CD14-positive monocyte (primary cell): ENCODE measurements at places on chromosomes 5 and 9. TPM values are rescaled to one million over a fixed set of nuclear protein-coding genes. Genes with fewer than 3 reads are reported as not detected.

DNA sequence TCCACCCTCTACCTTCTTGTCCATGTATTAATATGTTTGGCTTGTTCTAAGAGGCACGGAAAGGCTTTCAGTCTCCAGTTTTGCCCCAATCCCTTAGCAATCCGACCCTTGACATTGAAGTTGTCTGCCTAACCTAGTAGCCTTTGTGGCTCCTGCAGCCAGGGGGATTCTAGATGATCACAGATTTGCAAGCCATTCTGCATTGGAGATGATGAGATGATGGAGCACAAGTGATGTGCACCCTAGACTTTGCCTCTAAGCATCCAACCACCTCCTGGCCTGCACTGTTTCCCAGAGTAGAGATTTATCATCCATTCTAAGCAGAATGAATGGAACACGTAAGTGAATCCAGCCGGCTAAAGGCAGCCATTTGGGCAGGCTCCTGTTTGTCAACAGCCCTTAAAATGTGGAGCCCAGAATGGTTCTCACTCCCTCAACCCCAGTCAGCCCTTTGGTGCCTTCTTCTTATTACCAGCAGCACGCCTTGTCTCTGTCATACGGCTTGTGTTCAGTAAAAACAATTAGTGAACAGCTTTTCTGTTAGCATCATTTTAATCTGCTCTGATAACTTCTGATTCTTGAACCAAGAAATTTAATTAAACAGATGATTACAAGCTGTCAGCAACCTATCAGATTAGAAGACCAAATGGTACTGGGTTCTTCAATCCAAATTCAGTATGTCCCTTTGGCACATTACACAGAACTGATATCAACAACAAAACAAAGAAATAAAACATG, 5.7 kb upstream of the TRAF1 start:
- no peak for DNase-seq

DNA sequence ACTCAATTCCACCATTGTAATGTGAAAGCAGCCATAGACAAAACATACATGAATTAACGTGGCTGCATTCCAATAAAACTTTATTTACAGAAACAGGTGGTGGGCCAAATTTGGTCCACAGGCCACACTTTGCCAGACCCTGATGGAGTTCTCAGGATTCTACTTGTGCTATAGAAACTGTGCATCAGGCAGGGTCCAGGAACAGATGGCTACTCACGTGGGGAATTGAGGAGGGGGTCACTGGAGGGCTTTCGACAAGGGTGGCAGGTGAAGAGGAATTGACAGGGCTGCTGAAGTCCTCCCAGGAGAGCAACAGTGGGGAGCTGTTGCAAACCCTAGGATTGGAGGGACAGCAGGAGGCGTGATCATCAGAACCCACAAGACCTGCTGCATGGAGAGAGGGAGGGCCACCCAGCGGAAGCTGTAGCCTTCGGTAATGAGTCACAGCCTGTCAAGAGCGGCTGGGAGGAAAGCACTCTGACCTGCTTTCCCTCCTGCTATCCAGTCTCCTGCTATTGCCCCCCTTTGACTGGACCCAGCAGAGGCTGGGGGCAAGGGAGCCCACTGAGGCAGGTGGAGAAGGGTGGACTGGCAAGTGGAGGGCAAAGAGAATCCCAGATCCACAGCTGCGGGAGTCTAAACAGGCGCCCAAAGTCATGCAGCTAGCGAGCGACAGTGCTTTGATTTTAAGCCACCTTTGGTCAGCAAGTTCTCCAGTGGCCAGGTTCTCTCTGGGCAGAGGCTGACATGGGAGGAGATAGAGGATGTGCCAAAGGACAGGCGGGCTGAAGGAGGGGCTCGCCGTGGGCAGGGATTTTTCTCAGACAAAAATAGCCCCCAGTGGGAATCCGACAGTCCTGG, 138.3 kb upstream of the SMIM23 start:
- DNase-seq = peak; percentile 17

GRCh38 chr9:91131433-91131839, 230.3 kb downstream of the AUH start:
- DNase-seq = peak; percentile 84

- DNase-seq = no peak
Observed at GRCh38 chr5:86625148-86625547, 7.4 kb downstream of the COX7C start.

Gene ASS1
- polyA plus RNA-seq = not detected

Gene RFESD
- polyA plus RNA-seq = 1.4 TPM

- DNase-seq = no peak
Observed at GRCh38 chr5:158943057-158943456, 156.7 kb downstream of the EBF1 start.

DNA sequence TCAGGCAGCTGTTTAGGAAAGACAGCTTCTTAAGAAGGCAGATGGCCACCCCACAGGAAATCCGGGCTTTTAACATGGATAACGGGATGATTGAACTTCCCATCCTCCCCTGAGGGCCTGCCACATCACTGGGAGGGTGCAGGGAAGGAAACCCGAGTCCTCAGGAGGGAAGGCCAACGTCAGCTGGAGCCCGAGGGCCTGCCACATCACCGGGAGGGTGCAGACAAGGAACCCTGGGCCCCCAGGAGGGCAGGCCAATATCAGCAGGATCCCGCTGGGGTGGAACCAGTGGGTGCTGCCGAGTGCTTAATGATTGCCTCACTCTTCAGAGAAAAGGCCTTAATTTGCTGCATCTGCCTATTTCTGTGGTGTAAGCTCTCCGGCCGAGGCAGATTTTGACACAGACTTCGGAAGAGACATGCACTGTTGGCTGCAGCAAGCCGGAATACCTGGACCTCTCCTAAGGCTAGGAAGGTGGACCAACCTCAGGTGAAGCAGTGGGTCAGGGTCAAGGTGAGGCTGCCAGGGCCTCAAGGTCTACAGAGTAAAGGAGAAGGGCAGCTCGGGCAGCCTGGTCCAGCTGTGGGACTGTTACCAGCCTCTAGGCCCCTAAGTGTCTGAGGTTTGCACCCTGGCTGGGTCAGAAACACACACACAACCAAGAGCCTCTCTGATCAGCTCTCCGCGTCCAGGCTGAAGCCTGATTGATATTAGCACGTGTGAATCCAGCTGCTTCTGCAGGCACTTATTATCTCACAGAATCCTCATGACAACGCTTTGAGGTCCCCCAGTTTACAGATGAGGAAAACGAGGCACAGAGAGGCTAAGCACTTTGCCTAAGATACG, 14.8 kb upstream of the COL5A1 start:
- no peak for DNase-seq

DNA sequence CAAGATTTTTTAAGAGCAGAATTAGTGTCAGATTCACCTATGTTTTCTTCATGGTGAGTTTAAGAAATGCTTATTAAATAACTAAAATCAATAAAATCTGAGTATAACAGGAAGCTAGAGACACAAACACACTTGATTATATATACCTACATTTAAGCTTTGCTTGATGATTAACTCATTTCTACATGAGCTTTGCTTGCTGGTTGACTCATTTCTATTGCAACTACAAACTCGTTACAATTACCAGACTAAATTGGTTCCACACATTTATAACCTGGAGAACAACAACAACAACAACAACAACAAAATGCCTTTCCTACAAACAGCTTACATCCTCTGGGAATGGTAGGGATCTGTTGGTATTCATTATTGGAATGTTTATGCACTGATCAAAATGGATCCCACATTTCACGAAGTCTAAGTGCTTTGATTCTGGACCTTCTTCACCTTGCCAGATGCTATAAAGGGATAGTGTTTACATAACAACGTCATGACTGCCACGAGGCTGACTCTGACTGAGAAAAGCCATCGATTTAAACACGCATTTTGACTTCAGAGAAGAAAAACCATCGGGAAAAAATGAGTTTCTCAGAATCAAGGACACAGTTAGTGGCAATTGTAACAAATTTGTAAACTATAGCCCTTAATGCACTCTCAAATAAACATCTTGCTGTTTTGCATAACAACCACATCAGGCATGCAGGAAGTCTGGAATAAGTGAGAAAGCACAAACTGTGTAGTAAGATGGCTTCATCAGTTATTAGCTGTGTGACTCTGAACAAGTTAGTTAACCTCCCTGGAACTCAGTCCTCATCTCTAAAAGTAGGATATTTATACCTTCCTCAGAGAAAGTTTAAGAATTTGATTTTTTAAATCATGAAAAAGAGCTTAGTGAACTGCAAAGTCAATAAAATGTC, 49.8 kb downstream of the RASEF start:
- DNase-seq = no peak

GRCh38 chr9:70948744-70949143, 172.7 kb downstream of the TRPM3 start:
- DNase-seq = no peak

Gene SNCAIP
- polyA plus RNA-seq = not detected

- no peak for DNase-seq
Observed at GRCh38 chr5:124060413-124061067, 548.6 kb downstream of the CSNK1G3 start.

GRCh38 chr9:111798786-111799185, 4.0 kb upstream of the SHOC1 start:
- no peak for DNase-seq

GRCh38 chr5:42300496-42300895, 122.7 kb upstream of the GHR start:
- no peak for DNase-seq

DNA sequence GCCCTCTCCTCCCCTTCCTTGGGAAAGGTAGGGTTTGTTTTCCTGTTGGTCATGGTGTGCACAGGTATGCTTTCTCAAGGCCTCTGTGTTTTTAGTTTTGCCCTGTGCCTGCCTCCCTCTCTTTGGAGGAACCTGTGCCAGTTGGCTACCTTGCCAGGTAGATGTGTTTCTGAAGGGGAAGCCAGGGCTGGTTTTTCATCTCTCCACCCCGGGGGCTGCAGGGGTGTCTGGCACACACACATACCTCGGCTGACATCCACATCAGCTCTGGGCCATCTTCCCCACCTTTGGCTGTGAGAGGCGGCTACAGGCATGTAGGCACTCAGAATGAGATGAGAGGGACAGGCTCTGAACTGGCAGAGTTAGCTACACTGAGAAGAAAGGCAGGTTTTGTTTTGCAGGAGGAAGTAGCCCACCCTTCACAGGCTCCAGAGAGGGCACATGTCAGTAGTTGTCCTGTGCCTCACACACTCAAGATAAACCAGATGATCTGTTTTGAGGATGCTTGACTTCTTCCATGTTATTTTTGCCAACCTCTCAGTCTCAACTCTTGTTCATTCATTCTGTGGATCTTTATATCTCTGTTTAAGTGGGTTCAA, 9.7 kb downstream of the RGMB start:
- DNase-seq = no peak

DNA sequence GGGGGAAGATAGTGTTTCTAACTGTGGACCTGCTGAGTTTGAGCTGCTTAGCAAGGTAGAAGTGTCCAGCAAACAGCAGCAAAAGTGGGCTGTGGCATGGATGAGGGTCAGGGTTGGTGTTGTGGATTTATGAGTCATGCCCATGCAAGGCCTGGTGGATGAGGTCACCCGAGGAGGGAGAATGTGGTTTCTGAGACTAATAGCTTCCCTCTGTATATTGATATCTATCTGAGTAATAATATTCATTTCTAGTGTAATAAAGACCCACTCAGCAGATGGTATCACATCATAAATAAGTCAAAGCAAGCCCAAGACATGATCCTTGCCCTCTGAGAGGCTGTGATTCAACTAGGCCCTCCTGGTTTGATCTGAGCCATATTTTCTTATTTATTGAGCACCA, 597.8 kb upstream of the CLINT1 start:
- DNase-seq = peak; percentile 50

Gene FAM200C
- polyA plus RNA-seq = 0.08 TPM

DNA sequence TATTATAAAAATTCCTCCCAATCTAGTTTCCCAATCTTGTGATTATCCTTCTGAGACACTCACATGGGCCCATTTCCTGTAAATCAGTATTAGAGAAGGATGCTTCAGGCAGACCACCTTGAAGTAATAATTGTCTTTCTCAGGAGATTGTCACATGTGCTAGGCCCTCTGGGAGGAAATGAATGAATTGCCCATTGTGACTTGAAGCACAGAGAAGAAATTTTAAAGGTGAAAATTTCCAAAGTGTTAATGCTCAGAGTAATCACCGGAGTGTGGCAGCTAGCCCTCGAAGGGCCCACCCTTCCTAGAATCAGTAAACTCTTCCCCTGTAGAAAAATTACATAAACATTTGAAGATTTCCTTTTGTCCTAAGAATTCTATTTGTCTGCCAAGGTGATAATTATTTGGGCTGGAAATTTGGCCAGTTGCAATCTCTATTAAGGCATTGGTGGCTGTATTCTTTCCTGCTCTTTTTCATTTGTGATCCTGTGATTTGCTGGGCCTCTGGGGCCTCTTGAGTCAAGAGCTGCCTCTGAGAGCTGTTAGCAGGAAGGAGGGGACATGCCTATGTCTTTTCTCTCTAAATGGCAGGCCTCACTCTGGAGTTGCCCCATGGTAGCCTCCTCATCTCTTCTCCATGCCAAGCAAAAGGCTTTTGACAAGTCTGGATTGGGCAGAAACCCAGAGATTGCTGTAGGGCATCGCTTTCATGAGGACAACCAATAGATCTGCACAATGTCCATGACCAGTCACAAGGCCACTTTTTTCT, 371.5 kb upstream of the ACTBL2 start:
- no peak for DNase-seq

Gene IL9
- polyA plus RNA-seq = not detected in 2 replicates

DNA sequence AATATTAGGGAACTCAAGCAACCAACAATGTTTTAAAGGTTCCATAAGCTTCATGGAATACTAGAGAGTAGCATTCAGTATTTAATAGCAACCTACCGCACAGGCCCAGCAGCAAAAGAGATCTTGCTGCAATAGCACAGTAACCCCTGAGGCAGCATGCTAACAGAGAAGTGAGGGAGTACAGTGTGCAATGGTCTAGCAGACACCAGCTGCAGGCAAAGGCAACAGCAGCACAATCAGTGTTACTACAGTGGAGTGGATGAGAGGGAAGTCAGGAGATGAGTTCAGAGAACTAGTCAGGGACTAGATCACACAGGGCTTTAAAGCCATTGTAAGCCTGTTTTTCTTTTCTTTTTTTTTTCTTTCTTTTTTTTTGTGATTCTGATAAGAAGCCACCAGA, 2.8 kb downstream of the TICAM2 start:
- DNase-seq = peak; percentile 56

Gene SLC45A2
- polyA plus RNA-seq = not detected

Gene SLCO6A1
- polyA plus RNA-seq = not detected

- no peak for DNase-seq
Observed at GRCh38 chr9:136088481-136088938, 6.6 kb downstream of the NACC2 start.

- DNase-seq = no peak
Observed at GRCh38 chr9:112049811-112050516, 125.1 kb downstream of the SUSD1 start.

- no peak for DNase-seq
Observed at GRCh38 chr9:34203992-34204635, 25.3 kb downstream of the UBAP1 start.

GRCh38 chr5:40367255-40367654, 312.5 kb upstream of the PTGER4 start:
- DNase-seq = peak; percentile 17

- DNase-seq = no peak
Observed at GRCh38 chr9:134234001-134234660, 69.8 kb upstream of the RNU6ATAC start.

Gene LRRC70
- polyA plus RNA-seq = 0.23 TPM

- DNase-seq = no peak
Observed at GRCh38 chr5:76388791-76389512, 14.1 kb upstream of the IQGAP2 start.

- DNase-seq = no peak
Observed at GRCh38 chr5:172131690-172132089, 56.3 kb downstream of the STK10 start.

- DNase-seq = no peak
Observed at GRCh38 chr5:143542798-143543144, 139.3 kb upstream of the NR3C1 start.
